ENCODE measurements at places on chromosomes 4 and X. TPM values are rescaled to one million over a fixed set of nuclear protein-coding genes. Genes with fewer than 3 reads are reported as not detected.

DNA sequence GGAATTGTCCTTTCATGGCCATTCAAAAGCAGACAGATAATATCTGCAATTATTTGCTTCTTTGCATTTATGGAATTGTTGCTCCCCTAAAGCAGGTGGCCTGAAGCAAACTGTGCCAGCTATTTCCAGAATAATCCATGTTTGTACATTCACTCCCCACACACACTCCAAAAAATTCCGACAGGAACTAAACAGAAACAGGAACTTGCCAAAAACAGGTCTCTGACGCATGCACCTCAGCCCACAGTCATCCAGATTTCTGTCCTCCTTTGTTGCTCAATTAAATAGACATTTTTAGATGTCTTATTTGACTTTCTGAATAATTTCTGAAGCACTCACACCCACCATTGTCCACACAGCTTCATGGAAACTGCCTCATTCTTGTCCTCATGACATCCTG, 71.5 kb upstream of the EDNRA start:
- H3K36me3 ChIP-seq, result peaks cover 7% of the 10 kb centered on the region
- no peak overlapping the region for H3K4me3 ChIP-seq
- H3K4me1 ChIP-seq, result peaks cover 24% of the 10 kb centered on the region

DNA sequence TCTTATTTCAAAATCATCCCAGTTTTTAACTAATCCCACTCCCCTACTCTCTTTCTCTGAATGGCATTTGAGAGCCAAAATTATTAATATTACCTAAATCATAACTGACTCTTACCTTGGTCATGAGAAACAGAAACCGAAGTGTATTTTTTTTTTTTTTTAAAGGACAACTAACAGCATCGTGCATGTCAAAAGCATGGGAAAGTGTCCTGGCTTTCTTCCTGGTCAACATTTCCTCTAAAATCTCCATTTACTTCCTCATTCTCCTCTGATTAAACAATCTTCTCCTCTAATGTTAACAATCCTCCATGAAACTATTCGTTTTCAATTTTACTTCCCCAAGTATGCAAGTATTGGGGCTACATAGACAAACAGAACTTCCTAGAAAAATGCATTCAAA, 2.1 kb upstream of the STS start:
- H3K36me3 ChIP-seq, result no peaks in the 10 kb centered on the region
- no peaks in the 10 kb centered on the region for H3K27me3 ChIP-seq
- no peak overlapping the region for H3K27ac ChIP-seq
- no peak overlapping the region for H3K4me3 ChIP-seq
- H3K4me1 ChIP-seq, result peaks cover 12% of the 10 kb centered on the region

- DNase-seq, result no peak
- peak overlapping the region; percentile 71 for H3K27ac ChIP-seq
- peaks cover 24% of the 10 kb centered on the region for H3K4me1 ChIP-seq
- H3K36me3 ChIP-seq, result no peaks in the 10 kb centered on the region
- H3K4me3 ChIP-seq, result peak overlapping the region; percentile 34
- peaks cover 2% of the 10 kb centered on the region for H3K27me3 ChIP-seq
These were observed 54.6 kb downstream of the PROM1 start for GRCh38 chr4:16029262-16029661.

GRCh38 chr4:143337600-143338287, 1.1 kb downstream of the GAB1 start:
- no peaks in the 10 kb centered on the region for H3K27me3 ChIP-seq
- H3K4me3 ChIP-seq, result peak overlapping the region; percentile 97
- H3K36me3 ChIP-seq, result no peaks in the 10 kb centered on the region
- peak overlapping the region; percentile 90 for H3K27ac ChIP-seq

DNA sequence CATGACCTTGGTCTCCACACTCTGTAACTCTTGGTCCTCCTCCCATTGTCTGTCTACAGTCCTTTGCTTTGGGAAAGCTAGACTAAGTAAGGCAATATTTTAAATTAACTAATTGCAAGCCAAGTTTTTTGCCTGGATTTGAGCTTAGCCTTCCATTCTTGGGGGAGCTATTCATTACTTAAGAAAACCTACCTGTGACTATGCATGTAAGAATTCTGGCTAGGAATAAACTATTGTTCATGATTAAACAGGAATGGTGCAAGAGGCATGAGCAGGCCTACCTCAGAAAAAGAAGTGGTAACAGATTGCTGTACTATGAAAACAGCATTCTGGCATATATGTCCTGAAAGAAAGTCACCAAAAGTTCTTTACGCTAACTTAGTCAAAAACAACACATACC, 309.4 kb downstream of the MAPK10 start:
- H3K36me3 ChIP-seq, result no peaks in the 10 kb centered on the region
- H3K4me1 ChIP-seq, result no peaks in the 10 kb centered on the region
- no peak overlapping the region for H3K4me3 ChIP-seq
- no peak for DNase-seq

GRCh38 chr4:16783119-16783518, 115.3 kb downstream of the LDB2 start:
- no peak overlapping the region for H3K27ac ChIP-seq
- H3K4me3 ChIP-seq, result no peak overlapping the region
- no peaks in the 10 kb centered on the region for H3K27me3 ChIP-seq
- no peak for DNase-seq
- H3K36me3 ChIP-seq, result no peaks in the 10 kb centered on the region

DNA sequence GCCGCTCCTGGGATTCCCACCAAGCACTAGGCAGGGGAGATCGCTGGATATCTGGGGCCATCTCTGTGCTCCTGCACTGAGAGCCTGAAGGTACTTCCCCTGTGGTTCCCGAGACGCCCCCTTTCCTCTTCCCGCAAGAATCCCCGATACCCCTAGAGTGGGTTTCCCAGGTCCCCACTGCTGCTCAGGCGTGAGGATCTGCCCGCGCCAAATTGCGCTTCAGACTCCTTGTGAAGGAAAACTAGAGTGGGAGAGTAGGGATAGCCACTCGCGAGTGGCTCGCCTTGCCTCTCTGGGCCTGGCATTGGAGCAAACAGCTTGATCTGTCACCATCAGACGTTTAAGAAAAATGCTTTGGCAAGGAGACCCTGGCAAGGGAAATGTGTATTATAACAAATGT, 1.5 kb downstream of the IL1RAPL2 start:
- H3K27me3 ChIP-seq, result peaks cover 23% of the 10 kb centered on the region
- DNase-seq, result peak; percentile 54
- H3K4me1 ChIP-seq, result peaks cover 3% of the 10 kb centered on the region
- no peak overlapping the region for H3K27ac ChIP-seq
- H3K36me3 ChIP-seq, result no peaks in the 10 kb centered on the region

- H3K36me3 ChIP-seq, result peaks cover 37% of the 10 kb centered on the region
- no peak overlapping the region for H3K27ac ChIP-seq
- H3K27me3 ChIP-seq, result no peaks in the 10 kb centered on the region
- no peaks in the 10 kb centered on the region for H3K4me1 ChIP-seq
- no peak overlapping the region for H3K4me3 ChIP-seq
These were observed 55.2 kb upstream of the TLR2 start for GRCh38 chr4:153628796-153629315.

DNA sequence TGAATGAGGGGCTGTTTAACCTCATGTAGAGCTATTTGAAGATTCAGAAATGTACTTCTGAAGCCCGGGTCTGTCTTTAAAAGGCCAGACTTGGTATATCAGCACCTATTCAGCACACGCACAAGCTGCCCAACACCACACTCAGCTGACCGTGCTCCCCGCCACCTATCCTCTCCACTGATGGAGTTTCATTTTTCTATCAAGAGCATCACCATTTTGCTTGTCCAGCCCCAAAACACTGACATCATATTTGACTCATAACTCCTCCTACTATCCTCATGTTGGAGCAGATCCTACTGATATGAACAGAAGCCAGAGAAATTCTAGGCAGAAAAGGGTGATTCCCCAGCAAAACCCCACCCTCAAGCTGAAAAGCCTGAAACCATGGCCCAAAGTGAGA, 100.3 kb downstream of the SORBS2 start:
- DNase-seq, result no peak
- no peak overlapping the region for H3K27ac ChIP-seq
- H3K4me3 ChIP-seq, result no peak overlapping the region
- H3K36me3 ChIP-seq, result peaks cover 3% of the 10 kb centered on the region
- H3K27me3 ChIP-seq, result no peaks in the 10 kb centered on the region

DNA sequence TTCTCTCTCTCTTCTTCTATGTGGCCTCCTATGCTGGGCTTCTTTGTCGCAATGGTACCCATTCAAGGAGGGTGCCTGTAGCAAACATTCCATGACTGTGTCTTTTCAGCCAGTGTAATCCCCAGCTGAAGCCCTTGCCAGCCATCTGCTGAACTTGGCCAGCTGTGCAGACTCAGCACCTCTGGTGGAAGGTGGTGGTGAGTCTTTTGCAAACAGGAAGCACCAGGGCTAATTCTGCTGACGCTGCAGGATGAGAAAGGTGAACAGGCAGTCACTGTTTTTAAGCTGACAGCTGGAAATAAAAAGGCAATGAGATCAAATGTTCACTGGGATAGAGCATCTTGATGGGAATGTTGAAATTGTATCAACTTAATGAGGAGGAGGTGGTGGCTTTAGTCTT, 298.7 kb upstream of the CLNK start:
- H3K27me3 ChIP-seq, result peaks cover 3% of the 10 kb centered on the region
- no peak overlapping the region for H3K4me3 ChIP-seq
- no peaks in the 10 kb centered on the region for H3K4me1 ChIP-seq
- H3K36me3 ChIP-seq, result no peaks in the 10 kb centered on the region
- DNase-seq, result no peak

DNA sequence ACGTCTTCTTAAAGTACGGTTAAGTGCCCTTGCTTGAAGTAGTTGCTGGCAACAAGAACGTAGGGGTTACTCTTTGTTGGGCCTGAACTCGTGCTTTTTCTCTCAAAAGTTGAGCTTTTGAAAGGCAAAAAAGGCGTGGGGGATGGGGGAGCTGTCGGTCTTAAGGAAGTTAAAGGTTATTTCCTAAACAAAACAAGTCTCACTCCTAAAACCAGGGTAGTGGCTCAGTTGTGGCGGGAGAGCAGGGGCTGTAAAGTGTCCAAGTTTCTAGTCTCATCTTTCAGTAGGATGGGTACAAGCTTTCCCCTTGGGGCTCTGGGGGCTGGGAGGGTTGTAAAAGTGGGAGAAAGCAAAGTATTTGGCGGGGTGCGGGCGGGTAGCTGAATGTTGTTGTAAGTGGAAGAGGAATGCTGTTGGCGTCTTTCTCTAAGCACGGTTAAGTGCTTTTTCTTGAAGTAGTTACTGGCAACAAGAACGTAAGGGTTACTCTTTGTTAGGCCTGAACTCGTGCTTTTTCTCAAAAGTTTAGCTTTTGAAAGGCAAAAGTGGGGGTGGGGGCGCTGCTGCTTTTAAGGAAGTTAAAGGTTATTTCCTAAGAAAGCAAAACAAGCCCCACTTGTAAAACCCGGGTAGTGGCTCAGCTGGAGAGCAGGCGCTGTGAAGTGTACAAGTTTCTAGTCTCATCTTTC, 904 bp upstream of the WDR1 start:
- H3K27ac ChIP-seq, result peak overlapping the region; percentile 88
- peaks cover 52% of the 10 kb centered on the region for H3K4me1 ChIP-seq
- H3K4me3 ChIP-seq, result peak overlapping the region; percentile 78

GRCh38 chr4:142427456-142427855, 418.6 kb downstream of the INPP4B start:
- H3K4me1 ChIP-seq, result no peaks in the 10 kb centered on the region
- no peak for DNase-seq
- no peaks in the 10 kb centered on the region for H3K36me3 ChIP-seq

GRCh38 chrX:101550751-101551379, 518 bp downstream of the ARMCX1 start:
- H3K27me3 ChIP-seq, result no peaks in the 10 kb centered on the region
- H3K36me3 ChIP-seq, result peaks cover 10% of the 10 kb centered on the region
- peak overlapping the region; percentile 88 for H3K4me3 ChIP-seq
- H3K27ac ChIP-seq, result peak overlapping the region; percentile 94
- DNase-seq, result no peak
- H3K4me1 ChIP-seq, result peaks cover 18% of the 10 kb centered on the region

- H3K27me3 ChIP-seq, result no peaks in the 10 kb centered on the region
- H3K27ac ChIP-seq, result no peak overlapping the region
- H3K4me1 ChIP-seq, result peaks cover 13% of the 10 kb centered on the region
- no peak overlapping the region for H3K4me3 ChIP-seq
These were observed 27.0 kb upstream of the TSPAN5 start for GRCh38 chr4:98685225-98686042.

DOK7 gene
- total RNA-seq, result not detected

DDX60 gene
- total RNA-seq, result 7.1 TPM

MAGEA11 gene
- not detected for total RNA-seq

DDX3X gene
- 201 TPM for total RNA-seq

SULT1E1 gene
- 1.9 TPM for total RNA-seq

SPRY1 gene
- 61.4 TPM for total RNA-seq

HSFX2 gene
- total RNA-seq, result not detected

TLL1 gene
- total RNA-seq, result 2.1 TPM

IL3RA gene
- 0.23 TPM for total RNA-seq
